ENCODE measurements at places on chromosomes 5 and 9.
A peak's percentile ranks its signal among the peaks of the same experiment; 100 is the strongest.

- DNase-seq, result peak; percentile 49
Observed at GRCh38 chr9:4970970-4971641, 14.0 kb upstream of the JAK2 start.

DNA sequence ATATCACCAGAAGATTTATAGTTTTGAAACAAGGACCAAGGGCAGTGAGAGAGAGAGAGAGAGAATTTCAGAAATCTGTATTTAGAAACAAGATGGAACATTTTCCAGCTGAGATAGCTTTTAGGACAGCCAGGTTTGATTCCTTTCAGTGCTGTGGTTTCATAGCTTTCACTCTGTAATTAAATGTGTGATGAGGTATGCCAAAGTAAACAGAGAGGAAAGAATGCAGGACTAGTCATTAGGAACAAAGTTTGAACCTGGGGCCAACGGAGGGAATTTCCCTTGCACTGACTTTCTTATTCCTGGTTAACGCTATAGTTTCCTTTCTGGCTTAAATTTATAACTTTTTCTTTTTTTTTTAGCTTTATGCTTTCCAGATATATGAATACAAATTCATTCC is 10.0 kb upstream of the CCL28 start:
- no peak for DNase-seq

DNA sequence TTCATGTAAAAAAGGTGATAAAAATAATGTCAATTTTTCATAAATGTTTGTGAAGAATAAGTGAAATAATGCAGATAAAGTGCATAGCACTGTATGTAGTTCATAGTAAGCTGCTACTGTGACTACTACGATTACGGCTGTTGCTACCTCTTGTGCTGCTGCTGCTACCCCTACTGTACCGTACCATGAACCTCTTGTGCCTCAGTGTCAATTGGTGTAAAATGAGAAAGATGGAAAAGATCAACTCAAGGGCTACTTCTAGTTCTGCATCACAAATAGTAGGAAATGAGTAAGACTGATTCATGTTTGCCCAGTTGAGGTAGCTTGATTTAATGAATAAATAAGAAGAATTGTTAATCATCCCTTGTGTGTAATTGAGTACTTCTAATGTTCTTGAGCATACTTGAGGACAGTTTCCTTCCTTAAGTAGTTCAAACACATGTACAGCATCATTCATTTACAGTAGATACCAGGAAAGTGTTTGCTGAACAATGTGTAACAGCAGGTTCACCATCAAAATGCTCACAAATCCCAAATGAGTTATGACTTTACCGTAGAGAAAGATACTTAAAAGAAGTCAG is 200.0 kb upstream of the ATP10B start:
- DNase-seq, result no peak

DNA sequence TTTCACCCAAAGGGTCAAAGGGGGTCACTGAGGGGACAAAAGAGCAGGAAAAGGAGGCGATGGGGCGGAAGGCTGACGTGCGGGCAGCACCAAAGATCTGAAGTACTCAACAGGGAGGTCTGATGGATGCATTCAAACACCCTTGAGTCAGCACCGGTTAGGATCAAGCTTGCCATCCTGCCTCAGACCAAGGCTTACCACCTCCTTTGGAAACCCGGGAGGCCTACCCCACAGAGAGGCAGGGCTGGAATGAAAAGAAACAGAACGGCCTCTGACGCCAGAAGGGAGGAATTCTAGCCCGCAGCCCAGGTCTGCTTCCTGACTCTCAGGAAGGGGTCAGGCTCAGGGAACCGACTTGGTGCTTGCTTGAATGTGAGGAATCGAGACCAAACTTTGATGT is 125.6 kb downstream of the PAPPA start:
- DNase-seq, result no peak

DNA sequence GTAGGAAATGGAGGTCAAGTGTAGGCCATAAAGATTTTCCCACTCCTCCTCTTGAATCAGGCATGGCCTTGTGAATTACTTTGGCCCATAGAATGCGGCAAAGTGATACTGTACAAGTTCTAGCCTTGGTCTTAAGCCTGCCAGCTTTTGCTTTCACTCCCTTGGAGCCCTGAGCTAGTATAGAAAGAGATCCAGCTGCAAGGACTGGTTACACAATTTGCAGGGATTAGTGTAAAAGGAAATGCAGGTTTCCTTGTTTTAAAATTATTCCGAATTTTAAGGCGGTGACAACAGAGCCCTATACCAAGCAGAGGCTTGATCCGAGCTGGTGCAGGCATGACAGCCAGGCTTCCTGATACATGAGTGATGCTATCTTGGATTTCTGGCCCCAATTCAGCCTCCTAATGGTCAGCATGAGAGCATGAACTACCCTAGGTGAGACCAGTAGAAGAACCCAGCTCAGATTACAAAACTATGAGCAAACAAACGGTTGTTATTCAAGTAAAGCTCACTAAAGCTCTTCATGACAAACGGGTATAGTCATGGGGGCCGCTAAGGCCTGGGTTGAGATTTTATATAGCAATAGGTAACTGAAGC is 257.9 kb downstream of the DOCK8 start:
- DNase-seq, result no peak

DNA sequence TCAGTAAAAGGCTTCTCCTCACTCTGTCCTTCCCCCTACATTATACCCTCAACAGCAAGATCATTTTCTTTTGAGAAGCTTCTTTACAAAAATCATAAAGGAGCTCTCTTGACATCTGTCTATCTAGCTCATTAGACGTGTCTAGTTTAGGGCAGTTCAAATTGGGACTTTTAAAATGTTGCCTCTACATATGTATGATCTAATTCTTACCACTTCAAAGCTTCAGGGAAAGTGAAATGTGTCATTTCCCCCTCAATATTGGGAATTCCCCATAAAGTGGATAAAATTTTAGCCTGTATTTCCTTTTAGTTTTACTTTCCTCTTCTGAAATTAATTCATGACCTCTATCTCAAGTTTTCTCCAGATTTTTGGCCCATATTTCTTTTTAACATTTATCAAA is 323.7 kb downstream of the ARRDC3 start:
- no peak for DNase-seq

Measured in stimulated activated CD4-positive, alpha-beta T cell treated with anti-CD3 and anti-CD28 coated beads, Interleukin-2, amount 100 ng/mL, for 48 hours (primary cell).